ENCODE measurements at places on chromosomes 5 and 9.

DNA sequence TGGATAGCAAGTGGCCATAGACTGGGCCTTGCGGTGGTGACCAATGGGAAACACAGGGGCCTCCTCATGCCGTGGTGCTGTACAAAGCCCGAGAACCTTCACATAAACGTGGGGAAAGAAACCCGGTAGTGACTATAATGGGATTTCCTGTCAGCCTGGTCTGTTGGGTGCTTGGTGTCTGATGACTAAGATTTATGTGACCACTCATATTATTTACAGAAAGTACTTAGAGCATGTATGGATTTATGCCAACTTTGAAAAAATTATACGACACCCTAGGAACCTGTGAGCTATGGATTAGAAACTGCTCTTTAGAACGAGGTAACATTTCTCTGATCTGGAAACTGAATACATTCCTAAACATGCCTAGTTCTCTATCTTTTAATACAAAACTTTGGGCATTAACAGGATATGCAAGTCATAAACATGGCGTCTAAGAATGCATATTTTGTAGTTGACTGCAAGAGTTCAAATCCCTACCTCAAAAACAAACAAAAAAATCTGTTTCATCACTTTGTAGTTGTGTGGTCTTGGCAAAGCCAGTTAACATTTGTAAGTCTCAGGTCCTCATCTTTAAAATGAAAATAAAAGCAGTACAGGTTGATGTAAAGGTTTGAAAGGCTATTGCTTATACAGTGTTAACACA, 85.4 kb downstream of the TMEM167A start:
- no peak for DNase-seq

DNA sequence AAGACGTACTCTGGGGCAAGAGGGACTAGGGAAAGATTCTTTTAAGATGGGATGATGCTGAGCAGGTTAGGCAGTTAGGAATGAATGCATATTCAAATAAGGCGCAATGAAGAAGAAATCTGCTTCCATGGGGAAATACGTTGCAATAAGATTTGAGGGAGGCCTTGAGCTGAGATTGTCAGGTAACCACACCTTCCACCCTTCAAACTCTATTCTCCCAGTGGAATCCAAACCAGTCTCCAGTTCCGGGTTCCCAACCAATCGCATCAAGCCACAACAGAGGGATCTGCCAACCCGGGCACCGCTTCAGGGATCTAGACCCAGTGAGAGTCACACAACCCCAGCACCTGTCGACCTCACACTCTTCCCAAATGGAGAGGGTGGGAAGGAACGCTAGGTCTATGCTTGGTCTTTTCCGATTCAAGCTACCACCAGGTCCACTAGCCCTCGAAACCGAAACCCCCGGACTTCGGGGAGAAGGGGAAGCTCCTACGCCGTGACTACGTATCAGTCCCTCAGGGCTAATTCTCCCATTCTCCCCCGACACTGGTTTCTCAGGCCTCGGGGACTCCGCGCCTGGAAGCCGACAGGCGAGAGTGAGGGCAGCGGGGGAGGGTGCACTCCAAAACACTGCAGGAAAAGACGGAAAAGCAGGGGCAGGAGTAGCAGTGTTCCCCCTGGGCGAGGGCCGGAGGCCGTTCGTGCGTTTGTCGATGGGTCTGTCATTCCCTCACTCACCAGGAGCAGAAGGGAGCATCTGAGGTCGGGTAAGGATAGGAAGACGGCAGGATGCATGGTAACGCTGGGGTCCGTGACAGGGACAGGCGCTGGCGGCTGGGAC, 534 bp downstream of the ERP44 start:
- peak; percentile 26 for DNase-seq

DNA sequence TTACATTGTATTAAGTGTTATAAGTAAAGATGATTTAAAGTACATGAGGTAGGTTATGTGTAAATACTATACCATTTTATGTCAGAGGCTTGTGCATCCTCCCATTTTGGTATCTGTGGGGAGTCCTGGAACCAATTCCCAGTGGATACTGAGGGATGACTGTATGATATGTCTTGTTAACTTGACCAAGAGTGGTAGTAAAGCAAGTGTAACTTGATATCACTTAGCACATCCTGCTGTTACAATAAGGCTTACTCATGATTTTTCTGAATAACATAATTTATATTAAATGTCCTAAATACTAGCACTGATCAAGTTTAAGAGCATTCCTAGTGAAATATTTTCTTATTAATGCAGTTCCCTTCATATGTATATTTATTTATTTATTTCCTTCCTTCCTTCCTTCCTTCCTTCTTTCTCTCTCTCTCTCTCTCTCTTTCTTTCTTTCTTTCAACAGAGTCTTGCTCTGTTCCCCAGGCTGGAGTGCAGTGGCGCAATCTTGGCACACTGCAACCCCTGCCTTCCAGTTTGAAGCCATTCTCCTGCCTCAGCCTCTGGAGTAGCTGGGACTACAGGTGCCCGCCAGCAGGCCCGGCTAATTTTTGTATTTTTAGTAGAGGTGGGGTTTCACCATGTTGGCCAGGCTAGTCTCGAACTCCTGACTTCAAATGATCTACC, 7.5 kb downstream of the NDFIP1 start:
- DNase-seq = no peak

DNA sequence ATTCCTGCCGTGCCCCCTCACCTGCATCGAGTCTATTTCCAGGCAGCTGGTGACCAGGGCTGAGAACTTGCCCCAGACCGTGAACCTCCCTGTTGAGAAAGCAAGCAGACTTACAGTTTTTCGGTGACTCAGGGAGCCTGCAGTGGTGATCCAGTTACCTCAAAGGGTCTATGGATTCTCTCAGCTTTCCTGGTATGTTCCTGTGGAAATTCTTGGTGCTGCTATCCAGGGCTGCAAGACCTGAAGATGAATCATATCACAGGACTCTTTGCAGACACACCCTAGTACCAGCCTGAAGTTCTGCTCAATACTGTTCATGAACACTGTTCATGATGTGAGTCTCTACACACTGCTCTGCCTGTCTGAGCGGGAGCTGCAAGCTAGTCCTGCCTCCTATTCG, 154.7 kb downstream of the WDR70 start:
- DNase-seq = no peak

GRCh38 chr9:17229945-17230560, 95.2 kb downstream of the CNTLN start:
- no peak for DNase-seq
